ENCODE measurements at places on chromosomes 5 and 9.

- peak; percentile 75 for DNase-seq
Observed at GRCh38 chr9:34547960-34548611, 25.3 kb upstream of the ENHO start.

- DNase-seq: no peak
Observed at GRCh38 chr5:74161170-74161569, 479.4 kb downstream of the ENC1 start.

DNA sequence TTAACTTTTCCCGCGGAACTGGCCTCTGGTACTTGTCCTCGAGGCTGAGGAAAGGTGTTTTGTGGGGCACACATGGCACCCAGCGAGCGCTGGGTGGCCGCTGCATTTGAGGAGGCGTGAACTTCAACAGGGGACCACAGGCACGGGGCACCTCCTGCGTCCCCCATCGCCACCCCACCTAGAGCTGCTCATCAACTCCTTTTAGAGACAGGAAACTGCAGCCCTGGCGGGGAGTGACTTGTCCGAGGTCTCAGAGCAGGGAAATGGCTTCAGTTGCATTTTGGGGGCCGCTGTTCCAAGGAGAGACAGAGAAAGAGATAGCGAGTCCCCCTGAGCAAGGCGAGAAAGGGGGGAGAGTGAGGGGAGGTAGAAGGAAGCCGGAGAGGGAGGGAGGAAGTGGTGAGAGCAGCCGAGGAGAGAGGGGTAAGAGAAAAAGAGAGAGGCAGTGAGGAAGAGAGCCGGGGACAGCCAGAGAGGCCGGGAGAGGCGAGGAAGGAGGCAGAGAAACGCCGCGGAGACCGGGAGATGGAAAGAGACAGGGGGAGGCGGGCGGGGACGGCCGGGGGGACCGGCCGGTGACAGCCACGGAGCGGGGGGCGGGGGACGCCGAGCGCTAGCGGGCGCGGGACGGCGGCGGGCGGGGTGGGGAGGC, 12.5 kb upstream of the LHX2 start:
- DNase-seq: no peak

GRCh38 chr5:141669520-141669919, 12.5 kb downstream of the ARAP3 start:
- no peak for DNase-seq
